ENCODE measurements at places on chromosomes 3 and 15.

DNA sequence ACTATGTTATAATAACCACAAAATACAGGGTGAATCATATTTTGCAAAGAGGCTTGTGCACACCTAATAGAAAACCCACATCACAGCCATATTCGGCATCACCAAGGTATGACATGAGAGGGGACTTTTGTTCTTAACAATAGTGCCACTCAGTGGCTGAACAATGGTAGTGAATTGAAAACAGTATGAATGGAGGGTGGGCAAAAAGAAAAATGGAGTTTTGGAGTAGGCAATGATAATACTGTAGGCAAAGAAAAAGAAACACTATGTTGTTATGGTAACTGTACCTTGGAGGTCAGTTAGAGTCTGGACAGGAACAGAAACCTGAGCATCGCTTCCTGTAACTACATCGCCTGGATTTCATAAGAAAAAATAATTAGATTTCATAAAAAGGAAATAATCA, 348.6 kb downstream of the PLCL2 start:
- DNase-seq, result no peak

DNA sequence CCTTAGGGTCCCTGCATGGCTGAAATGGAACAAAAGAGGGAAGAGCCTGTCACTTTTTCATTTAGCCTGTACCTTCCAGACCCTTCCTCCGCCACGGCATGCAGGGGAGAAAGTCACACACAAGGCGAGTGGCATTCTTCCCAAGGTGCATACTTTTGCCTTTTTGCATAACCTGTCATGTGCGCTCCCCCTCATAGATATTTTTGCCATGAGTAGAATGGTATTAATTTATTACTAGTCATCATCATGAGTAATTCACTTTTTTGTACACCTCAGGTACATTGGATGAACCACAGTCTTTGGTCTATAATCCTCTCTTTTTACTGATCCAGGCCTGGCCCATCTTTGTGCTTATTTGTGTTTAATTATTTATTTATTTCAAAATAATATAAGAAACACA, 8.9 kb upstream of the BUB1B start:
- DNase-seq, result no peak

GRCh38 chr3:113287803-113288648, 76.7 kb downstream of the BOC start:
- no peak for DNase-seq

GRCh38 chr3:23590424-23591273, 215.1 kb upstream of the UBE2E1 start:
- no peak for DNase-seq

DNA sequence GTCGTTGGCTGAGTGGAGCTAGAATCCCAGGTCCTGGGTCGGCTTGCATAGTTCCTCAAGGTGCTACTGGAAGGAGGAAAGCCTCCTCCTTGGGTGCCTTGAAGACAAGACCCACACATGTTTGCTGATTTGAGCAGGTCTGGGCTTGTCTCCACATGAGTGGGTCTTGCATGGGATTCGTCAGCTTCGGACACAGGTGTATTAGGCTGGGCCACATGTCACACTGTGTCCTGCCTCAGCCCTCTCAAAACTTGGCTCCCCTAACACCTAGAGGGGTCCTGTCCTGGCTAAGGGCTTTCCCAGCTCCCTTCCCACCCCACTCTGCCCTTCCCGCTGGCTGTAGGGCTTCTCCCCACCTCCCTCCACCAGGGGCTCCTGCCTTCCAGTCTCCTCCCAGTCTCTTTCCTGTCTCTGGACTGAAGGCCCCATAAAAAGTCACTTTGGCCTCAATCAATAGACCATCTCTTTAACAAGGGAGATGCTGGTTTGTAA, 73.0 kb upstream of the ADPGK start:
- no peak for DNase-seq

DNA sequence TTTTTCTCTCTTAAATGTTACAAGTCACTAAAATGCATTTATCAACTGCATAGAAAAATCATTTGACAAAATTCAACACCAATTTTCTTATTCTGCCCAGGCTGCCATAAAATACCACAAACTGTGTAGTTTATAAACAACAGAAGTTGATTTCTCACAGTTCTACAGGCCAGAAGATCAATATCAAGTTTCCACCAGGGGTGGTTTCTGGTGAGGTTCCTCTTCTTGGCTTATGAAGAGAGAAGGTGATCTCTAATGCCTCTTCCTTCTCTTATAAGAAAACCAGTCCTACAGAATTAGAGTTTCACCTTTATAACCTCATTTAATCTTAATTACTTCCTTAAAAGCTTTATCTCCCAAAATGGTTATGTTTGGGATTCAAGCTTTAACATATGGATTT, 10.9 kb upstream of the CD200R1L start:
- DNase-seq, result no peak

DNA sequence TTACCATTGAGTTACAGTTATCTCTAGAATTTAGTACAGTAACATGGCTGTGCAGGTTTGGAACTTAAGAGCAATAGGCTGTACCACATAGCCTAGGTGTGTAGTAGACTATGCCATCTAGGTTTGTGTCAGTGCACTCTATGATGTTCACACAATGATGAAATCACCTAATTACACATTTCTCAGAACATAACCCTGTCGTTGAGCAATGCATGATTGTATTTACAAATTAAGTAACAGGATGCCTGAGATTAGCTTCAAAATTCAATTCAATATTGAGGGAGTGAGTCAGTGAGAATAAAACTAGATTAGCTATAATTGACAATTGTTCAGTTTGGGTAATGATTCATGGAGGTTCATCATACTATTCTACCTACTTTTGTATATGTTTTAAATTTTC, 633.8 kb downstream of the IGSF11 start:
- no peak for DNase-seq

DNA sequence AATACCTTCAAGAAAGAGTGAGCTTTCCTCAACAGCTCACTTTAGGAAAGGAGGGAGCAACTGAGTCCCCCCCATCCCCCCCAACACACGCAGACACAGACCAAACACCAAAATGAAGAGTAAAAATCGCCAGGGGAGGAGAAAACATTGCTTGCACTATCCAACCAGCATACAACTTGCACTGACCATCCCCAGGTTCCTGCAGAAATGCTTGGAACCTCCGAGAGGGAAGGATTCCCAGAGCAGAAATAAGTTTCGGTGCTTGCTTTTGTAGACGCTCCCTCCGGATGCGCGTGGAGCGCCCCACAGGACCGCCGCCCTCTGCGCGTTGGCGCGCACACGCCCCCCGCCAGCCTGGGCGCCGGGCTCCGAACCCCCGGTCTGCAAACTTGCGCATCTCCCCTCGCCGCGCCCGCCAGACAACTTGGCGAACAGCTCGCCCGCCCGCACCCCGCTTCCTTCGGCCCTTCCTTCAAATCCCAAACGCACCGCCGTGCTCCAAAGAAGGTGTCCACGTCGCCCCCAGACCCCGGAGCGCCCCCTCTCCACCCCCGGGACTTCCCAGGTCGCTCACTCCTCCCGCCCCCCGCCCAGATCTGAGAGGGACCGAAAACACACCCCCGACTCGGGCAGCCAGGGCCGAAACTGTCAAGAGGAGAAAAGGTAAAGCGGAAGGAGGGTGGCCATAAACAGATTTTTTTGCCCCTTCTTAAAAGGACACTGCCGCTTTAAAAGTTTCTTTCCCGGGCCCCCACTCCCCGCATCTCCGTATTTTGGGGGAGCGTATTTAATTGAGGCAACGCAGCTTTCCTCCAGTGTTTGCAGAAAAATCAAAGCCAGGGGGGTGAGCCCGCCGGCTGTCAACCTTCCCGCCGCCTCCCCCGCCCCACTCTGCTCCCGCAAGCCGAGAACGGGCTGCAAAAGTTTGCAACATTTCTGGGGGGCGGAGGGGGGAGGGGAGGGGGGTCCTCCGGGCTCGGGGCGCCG, 859 bp downstream of the RORA start:
- no peak for DNase-seq

DNA sequence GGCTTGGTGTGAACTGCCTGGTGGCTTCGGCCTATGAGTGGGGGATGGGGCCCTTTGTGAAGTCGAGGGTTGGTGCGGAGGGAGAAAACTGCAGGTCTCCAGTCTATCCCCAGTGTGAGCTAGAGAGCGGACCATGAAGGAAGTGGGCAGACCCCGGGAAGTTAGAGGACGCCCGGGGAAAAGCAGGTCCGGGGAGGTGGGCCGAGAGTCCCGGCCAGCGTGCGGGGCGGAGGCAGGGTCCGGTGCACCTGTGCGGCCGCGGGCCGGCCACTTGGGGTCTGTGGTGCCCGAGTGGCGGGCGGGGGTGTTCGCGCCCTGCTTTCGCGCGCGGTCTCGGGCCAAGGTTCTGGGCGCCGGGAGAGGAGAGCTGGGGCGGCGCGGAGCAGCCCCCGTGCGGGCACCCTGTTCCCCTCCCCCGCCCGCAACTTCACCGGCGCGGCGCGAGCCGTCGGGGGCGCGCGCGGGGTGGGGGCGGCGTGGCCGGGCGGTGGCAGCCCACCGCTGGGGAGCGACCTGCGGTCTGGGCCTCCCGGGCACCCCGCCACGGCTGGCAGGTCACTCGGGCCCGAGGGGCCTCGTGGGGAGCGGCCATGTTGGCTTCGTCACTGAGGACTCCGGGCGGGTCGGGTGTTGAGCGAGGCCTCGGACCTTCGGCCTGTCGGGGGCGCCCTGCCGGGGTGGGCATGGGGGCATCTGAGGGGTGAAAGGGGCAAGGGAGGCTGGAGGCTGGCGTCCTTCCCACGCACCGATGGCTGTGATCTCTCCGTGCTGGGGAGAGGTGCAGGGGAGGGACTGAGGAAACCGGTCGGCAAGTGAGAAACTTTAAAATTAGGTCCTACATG, 4.8 kb downstream of the UBE2E1 start:
- no peak for DNase-seq

DNA sequence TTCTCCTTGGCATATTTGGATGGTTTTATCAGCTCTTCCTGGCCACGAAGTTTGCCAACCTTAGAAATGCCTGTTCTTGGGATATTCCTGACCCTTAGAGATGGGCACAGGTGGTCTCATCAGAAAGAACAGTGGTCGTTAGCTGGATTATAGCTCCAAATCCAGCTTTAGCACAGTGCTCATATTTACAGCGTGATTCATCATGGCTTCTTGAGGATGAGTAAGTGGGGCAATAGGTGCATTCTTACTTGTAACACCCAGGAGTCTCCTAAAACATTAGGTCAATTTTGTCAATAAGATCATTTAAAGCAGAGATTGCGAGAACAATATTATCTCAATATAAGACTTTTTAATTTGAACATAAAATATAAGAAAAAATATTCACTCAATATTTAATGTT, 191.9 kb downstream of the GABRB3 start:
- DNase-seq, result no peak

- peak; percentile 77 for DNase-seq
Observed at GRCh38 chr3:64224826-64225610, at the start of gene PRICKLE2. Gene PRICKLE2 (minus strand): TSS chr3:64225466. CDS start chr3:64198927, 26,539 bp downstream.

- no peak for DNase-seq
Observed at GRCh38 chr15:57375827-57376695, at the start of gene CGNL1. Gene CGNL1 (plus strand): TSS chr15:57376505. CDS start chr15:57438000, 61,495 bp downstream.

Data from retinal pigment epithelial cell (primary cell).